NT2/D1 (cell line): ENCODE measurements at places on chromosomes 2 and 18.

GRCh38 chr2:75200140-75201096 is 1.1 kb upstream of the TACR1 start:
- no peak for DNase-seq

DNA sequence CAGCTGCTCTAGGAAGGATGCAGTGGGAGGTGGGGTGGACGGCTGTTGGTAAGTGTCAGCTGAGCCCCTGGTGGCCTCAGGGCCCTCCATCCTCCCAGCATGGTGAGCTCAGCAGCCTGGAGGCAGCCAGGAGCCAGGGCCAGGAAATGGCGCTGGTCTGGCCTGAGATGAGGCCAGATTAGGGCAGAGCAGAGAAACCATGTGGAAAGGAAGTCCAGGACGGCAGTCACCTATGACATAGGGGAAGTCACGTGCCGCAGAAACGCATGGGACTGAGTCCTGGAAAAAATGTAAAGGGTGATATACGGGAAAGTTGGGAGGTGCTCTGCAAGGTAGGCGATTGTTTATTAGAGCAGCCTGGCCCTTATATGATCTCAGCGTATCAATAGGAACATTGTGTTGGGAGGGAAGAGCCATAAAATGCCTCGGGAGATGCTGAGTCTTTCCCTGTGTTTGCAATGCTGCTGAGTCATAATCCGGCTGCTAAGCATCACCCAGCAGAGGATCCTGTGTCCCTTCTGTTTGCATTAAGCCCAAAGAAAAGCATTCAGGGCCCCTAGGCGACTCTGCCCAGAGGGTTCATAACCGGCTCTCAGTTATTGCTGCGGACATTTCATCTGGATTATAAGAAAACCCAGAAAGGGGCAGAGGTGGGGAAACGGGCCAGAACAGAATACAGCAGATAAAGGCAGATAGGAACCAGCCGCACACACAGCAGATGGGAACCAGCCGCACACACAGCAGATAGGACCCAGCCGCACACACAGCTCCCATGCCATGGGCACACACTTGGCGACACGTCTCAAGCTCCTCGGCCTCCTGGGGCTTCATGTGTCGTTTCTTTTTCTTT is 30.3 kb upstream of the B3GNT7 start:
- DNase-seq = peak; percentile 44

- DNase-seq = no peak
Observed at GRCh38 chr2:234393354-234393753, 103.5 kb downstream of the ARL4C start.

DNA sequence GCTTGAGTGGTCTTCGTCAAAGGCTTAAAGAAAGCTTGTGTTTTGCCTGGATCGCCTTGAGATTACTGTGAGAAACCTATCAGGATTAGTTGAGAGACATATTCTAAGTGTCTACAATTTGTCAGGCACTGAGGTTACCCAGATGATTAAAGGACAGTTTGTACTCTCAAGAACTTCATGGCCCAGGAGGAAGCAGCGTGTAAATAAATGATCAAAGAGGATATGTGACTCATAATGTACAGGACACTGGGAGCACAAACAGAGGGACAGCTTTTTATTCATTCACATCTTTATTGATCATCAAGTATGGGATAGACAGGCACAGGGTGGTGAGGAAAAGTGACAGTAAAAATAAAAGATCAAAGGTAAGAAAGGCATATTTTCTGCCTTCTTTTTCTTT is 152.6 kb upstream of the FSHR start:
- DNase-seq = no peak

DNA sequence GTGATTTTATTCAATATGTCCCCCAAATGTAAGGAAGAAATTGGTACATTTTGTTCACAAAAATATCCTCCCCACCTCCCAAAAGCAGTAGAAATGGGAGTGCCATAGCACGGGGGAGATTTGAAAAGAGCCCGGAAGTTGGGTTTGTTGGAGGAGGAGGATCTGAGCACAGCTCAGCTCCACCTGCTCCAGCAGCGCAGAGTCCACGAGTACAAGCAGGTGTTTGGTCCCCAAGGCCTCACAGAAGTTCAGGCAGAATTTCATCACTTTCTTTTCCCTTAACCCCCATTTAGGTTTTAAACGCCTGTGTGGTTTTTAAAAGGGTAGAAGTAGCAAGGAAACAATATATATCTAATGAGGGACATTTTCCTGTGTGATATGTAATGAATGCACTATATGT is 56.0 kb downstream of the TRAPPC12 start:
- DNase-seq = no peak

- no peak for DNase-seq
Observed at GRCh38 chr18:35968278-35968880, 4.1 kb upstream of the RMP24 start.

DNA sequence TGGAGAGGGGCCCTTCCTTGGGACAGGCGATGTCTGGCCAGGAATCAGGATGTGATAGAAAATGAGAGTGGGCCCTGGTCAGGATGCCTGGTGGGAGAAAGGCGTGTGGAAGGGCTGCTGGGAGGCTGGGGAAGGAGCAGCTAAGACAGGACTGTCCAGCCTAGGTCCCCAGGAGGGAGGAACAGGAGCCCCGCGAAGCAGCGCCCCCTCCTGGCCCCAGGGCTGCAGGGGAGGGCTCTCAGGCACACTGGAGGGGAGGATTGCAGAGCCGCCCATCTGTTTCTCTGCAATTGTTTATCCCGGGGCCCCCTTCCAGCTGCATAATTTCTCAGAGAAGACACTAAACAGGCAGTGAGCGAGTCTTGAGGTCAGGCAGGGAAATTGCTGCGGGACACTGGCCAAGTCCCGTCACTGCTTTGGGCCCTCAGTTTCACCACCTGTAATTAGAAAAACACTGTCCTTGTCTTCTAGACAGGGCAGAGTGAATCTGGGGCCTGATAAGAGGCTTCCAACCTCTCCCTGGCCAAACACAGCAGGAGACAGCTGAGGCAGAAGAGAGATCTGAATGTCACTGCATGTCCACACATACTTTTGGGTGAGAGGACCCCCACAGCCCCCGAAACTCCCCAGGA is 3.9 kb upstream of the NPPC start:
- no peak for DNase-seq

- no peak for DNase-seq
Observed at GRCh38 chr2:227460070-227460485, 11.9 kb upstream of the AGFG1 start.

- DNase-seq = no peak
Observed at GRCh38 chr2:60260639-60261296, 292.7 kb downstream of the BCL11A start.

GRCh38 chr2:219001100-219001576 is 7.9 kb upstream of the CRYBA2 start:
- DNase-seq = no peak

DNA sequence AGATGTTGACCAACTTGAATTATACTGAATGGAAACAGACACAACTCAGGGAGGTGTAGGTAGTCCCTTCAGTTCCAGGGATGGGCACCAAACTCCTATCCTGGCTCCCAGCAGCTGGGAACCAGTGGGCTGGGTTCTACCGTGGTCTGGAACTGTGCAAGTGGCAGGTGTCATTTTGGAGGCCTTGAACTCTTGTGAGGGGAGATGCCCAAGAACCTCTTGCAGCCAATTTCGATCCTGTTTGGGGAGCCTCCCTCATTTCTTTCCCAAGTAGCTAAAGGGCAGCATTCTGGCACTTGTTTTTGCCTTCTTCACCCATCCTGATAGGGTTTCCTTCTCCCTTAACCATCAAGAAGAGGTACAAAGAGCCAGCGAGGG is 200.2 kb downstream of the ANKRD30B start:
- no peak for DNase-seq

- no peak for DNase-seq
Observed at GRCh38 chr2:55555977-55556376, 36.5 kb downstream of the CFAP36 start.

- DNase-seq = no peak
Observed at GRCh38 chr2:221549143-221549542, 23.0 kb downstream of the EPHA4 start.

DNA sequence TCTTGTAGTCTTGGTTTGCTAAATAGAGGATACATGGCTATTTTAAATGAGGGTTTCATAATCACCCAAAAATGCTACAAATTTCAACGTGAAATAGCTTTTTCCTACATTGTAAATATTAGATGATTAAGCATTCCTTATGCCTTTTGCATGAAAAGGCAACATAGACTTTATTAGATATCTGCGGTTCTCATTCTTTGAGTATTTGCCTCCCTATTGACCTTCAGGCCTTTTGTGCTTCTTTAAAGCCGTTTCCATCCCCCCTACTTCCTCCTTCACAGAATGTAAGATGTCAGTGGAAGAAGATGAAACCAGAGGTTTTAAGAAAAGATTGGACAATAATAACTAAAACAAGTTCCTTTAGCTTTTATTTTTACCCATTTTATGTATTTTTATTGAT is 144.1 kb downstream of the UBE2E3 start:
- no peak for DNase-seq

GRCh38 chr18:49566985-49567384 is 5.1 kb downstream of the LIPG start:
- no peak for DNase-seq

DNA sequence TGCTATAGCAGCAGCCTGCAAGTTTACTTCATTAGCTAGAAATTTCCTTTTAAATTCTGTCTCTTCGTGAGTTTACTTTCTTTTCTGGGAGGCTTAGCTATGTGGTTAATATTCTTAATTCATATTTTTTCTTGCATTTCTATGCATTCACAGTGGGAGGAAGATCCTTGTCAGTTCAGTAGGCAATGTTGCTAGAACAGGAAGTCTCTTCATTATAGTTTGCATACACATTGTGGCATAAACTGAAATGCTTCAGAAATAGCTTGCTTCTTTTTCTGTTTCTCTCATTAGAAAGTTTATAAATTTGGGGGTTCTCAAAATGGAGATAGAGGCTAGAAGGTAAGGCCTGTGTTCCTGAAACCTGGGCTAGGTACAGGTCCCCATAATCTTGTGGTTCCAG is 8.1 kb upstream of the ARHGAP15 start:
- DNase-seq = no peak

- no peak for DNase-seq
Observed at GRCh38 chr2:86037795-86038192, 67.9 kb downstream of the POLR1A start.

DNA sequence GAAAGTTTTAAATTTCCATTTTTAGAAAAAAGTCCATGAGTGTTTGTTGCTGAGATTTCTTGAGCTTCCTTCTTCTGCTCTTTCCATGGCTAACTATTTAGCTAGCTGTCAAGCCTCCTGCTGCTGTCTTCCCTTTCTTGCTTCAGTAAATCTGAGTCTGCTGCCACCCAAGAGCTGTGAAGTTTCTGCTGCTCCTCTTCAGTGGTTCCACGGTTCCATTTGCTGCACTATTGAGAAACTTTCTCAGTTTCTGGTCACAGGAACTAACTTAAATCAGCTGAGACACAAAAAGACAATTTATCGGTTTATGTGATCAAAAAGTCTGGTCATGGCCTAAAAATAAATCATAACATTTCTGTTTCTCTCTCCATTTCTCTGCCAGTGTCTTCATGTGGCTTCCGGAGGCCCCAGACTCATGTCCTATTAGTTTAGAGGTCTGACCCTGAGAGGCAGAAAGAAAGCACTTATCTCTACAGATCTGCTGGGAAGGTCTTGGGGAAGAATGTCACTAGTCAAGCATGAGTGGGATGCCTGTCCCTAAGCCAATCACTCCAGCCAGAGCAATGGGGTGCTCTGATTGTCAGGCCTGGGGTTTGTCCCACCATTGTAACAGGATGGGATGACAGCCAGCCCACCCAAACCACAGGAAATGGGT is 73.0 kb upstream of the ARL4C start:
- no peak for DNase-seq

GRCh38 chr2:8414946-8415879 is 266.6 kb upstream of the ID2 start:
- no peak for DNase-seq

GRCh38 chr2:186031229-186031628 is 292.6 kb downstream of the FSIP2 start:
- no peak for DNase-seq

- DNase-seq = no peak
Observed at GRCh38 chr2:218261423-218262236, 815 bp downstream of the GPBAR1 start.

GRCh38 chr2:143819190-143819735 is 690.0 kb downstream of the ARHGAP15 start:
- DNase-seq = no peak

DNA sequence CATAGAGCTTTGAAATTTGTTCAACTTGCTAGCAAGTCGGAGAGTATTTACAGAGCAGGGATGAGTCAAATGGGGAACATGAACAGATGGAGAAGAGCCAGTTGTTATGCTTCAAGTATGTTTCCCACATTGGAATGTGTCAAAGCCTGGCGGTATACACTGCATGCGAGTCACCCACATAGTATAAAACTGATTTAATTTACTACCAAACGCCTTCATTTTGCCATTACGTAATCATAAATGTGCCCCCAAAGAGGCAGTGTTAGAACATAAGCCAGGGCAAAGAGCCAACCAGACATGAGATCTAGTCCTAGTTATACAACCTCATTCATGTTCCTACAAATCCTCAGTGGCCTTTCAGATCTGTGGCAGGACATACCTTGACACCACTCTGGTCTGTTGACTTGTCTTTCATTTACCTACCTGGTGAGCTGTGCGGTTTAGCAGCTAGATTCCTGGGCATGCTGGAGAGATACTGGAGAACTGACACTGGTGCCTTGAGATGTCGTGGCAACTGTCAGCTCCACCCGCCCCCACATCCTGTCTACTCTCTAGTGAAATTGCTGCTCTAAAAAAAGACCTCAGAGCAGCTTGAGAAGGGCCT is 21.7 kb upstream of the NRP2 start:
- DNase-seq = no peak

DNA sequence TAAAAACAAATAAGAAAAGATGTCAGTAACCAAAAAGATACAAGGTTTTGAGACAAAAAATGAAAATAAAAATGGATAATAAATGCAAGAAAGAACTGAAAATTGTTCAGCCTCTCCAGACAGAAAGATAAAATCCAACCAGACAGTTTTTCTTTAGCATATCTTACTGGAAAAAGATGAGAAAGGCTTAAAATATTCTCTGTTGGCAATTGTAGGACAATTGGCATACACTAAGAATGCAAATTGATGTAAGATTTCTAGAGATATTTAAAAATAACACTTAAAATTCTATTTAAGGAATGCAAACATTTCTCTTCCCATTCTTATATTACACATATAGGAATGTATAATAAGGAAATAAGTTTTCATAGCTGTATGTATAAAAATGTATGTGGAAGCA is 590.6 kb downstream of the DSC3 start:
- no peak for DNase-seq

GRCh38 chr2:132439703-132440398 is 23.2 kb downstream of the GPR39 start:
- peak; percentile 5 for DNase-seq

DNA sequence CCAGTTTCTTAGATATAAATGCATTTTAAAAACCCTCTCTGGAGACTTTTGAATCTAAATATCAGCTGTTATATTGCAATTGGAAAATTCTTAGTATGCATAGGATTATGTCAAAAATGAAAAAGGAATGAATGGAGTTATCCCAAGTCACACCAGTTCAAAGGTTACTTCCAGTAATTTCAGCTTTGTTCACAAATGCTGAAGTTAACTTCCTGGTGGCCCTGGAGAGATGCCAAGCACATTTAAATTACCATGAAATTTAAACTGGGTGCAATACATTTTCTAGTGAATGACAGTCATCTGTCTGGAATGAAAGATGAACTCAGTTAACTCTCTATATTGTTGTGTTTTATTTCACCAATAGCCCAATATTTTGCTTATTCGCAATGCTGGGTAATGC is 753.9 kb downstream of the SUCLG1 start:
- DNase-seq = no peak
